ENCODE measurements at places on chromosomes 4 and X. TPM values are rescaled to one million over a fixed set of nuclear protein-coding genes. Genes with fewer than 3 reads are reported as not detected.
A peak's percentile ranks its signal among the peaks of the same experiment; 100 is the strongest.

DNA sequence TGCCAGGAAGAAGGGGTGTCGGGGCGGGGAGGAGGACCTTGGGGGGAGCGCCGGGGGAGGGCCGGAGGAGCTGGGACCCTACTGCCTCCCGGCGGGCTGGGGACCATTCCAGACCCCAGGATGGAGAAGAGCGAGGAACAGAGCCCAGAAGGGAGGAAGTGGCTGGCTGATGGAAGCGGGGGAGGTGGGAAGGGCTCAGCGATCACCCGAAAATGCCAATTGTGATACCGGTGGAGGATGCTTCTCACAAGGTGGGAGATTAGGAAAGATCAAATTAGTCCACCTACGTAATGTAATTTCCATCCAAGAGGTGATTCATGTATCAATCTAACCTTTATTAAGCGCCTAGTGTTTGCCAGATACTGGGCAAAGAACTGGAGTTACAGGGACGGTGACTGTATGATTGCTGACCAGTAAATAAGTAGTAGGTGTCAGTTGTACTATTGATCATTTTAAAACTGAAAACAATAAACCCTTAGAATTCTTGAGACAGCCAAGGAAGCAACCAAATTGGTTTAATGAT lies 452 bp upstream of the RAI2 start:
- no peaks in the 10 kb centered on the region for H3K4me1 ChIP-seq
- no peak for DNase-seq
- H3K4me3 ChIP-seq: peak overlapping the region; percentile 69
- no peaks in the 10 kb centered on the region for H3K27me3 ChIP-seq

- H3K27me3 ChIP-seq: no peaks in the 10 kb centered on the region
- no peak overlapping the region for H3K4me3 ChIP-seq
- no peaks in the 10 kb centered on the region for H3K4me1 ChIP-seq
- no peak for DNase-seq
These were observed 28.2 kb upstream of the HUWE1 start for GRCh38 chrX:53714580-53715345.

GRCh38 chrX:85506871-85507270 lies 127.4 kb upstream of the POF1B start:
- no peaks in the 10 kb centered on the region for H3K36me3 ChIP-seq
- no peaks in the 10 kb centered on the region for H3K4me1 ChIP-seq
- no peak for DNase-seq
- H3K27me3 ChIP-seq: no peaks in the 10 kb centered on the region

GRCh38 chrX:15293451-15293850 lies 22.0 kb downstream of the ASB11 start:
- H3K27me3 ChIP-seq: no peaks in the 10 kb centered on the region
- H3K27ac ChIP-seq: no peak overlapping the region
- no peak overlapping the region for H3K4me3 ChIP-seq
- no peaks in the 10 kb centered on the region for H3K4me1 ChIP-seq

Gene SYP
- total RNA-seq: 3.2 TPM

DNA sequence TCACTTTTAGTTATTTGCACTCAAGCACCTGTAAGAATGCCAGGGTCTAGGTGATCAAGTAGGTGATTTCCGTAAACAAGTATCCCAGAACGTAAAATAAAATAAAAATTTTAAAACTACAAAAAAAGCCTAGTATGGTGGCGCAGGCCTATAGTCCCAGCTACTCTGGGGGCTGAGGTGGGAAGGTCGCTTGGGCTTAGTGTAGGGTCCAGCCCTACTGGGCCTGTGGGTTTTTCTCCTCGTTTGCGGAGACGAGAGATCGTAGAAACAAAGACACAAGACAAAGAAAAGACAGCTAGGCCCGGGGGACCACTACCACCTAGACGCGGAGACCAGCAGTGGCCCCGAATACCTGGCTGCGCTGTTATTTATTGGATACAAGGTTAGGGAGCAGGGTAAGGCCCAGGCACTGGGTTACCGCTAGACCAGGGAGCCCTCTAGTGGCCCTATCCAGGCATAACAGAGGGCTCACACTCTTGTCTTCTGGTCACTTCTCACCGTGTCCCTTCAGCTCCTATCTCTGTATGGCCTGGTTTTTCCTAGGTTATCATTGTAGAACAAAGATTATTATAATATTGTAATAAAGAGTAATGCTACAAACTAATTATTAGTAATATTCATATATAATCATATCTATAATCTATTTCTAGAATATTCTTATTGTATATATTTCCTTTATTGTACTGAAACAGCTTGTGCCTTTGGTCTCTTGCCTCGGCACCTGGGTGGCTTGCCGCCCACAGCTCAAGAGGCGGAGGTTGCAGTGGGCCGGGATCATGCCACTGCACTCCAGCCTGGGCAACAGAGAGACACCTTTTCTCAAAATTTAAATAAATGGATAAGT lies 38.4 kb downstream of the SAGE1 start:
- no peak overlapping the region for H3K4me3 ChIP-seq
- no peak overlapping the region for H3K27ac ChIP-seq
- H3K27me3 ChIP-seq: no peaks in the 10 kb centered on the region
- H3K4me1 ChIP-seq: no peaks in the 10 kb centered on the region

Gene COPS4
- total RNA-seq: 40.3 TPM

Gene MAGEA4
- total RNA-seq: not detected

- no peak for DNase-seq
- H3K36me3 ChIP-seq: no peaks in the 10 kb centered on the region
- H3K4me3 ChIP-seq: no peak overlapping the region
- no peak overlapping the region for H3K27ac ChIP-seq
These were observed 592.4 kb downstream of the ACTRT1 start for GRCh38 chrX:127459790-127460189.

Gene SCLT1
- 9.5 TPM for total RNA-seq

Gene IRS4
- not detected for total RNA-seq

Gene RBM46
- total RNA-seq: not detected

Gene XG
- total RNA-seq: 18.1 TPM

Gene PAGE2
- total RNA-seq: not detected

- no peaks in the 10 kb centered on the region for H3K4me1 ChIP-seq
- no peaks in the 10 kb centered on the region for H3K36me3 ChIP-seq
- DNase-seq: no peak
- no peak overlapping the region for H3K4me3 ChIP-seq
These were observed 57.3 kb upstream of the PRSS12 start for GRCh38 chr4:118410138-118410537.

Gene CPLX1
- 0.85 TPM for total RNA-seq

Gene PDGFRA
- total RNA-seq: 268 TPM

Gene TRIM75
- not detected for total RNA-seq

DNA sequence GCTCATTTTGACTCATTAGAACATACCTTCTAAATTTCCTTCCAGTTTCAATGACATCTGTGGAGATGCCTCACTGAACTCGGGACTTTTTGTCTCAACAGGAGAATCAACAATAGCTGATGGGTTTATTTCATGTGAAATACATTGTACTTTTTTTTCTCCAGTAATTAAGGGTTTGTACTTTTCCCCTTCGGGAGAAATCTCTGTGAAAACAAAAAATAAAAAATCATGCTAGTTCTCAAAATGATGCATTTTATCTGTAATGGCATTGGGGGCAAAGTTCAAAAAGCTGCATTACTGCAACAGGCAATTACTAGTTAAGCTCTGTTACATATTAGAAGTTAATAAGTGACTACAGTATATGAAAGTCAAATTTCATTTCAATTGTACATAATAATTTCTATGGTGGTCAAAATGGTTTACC lies 167.3 kb upstream of the SH3RF1 start:
- DNase-seq: no peak
- H3K27ac ChIP-seq: no peak overlapping the region
- peaks cover 21% of the 10 kb centered on the region for H3K4me1 ChIP-seq

- H3K36me3 ChIP-seq: no peaks in the 10 kb centered on the region
- H3K4me3 ChIP-seq: no peak overlapping the region
- no peak for DNase-seq
- no peak overlapping the region for H3K27ac ChIP-seq
- H3K4me1 ChIP-seq: no peaks in the 10 kb centered on the region
- H3K27me3 ChIP-seq: no peaks in the 10 kb centered on the region
These were observed 53.9 kb upstream of the ATP8A1 start for GRCh38 chr4:42710761-42711160.

DNA sequence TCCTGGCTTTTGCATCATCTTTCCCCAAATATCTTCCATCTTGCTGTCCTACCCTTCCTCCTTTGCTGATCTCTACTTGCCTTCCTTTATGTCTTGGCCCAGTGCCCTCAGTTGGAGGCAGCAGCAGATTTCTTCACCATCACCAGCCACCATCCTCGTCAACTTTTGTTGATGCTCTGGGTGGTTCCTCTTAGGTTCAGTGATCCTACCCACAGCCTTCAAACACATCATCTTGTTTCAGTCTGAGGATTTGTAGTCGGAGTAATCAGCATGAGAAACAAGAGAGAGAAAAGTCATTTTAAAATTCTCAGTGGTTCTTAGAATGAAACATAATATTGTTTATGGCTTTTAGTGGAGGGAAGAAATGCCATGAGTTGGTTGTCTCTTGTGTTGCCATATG lies 65.8 kb downstream of the FTHL17 start:
- no peaks in the 10 kb centered on the region for H3K27me3 ChIP-seq
- DNase-seq: no peak
- no peak overlapping the region for H3K27ac ChIP-seq
- H3K4me3 ChIP-seq: no peak overlapping the region

Gene TLR8
- total RNA-seq: 6.1 TPM

Gene USP17L12
- not detected for total RNA-seq

DNA sequence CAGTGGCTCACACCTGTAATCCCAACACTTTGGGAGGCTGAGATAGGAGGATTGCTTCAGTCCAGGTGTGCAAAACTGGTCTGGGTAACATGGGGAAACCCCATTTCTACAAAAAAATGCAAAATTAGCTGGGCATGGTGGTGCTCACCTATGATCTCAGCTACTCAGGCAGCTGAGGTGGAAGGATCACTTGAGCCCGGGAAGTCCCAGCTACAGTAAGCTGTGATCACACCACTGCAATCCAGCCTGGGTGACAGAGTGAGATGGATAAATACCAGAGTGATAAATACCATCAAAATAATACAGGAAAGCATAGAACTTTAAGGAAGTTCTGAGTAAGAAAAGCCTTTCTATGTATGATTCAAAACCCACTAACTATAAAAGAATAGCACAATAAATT lies 52.8 kb downstream of the LRBA start:
- DNase-seq: no peak
- peaks cover 16% of the 10 kb centered on the region for H3K4me1 ChIP-seq
- H3K36me3 ChIP-seq: no peaks in the 10 kb centered on the region
- no peak overlapping the region for H3K27ac ChIP-seq
- no peaks in the 10 kb centered on the region for H3K27me3 ChIP-seq
- H3K4me3 ChIP-seq: no peak overlapping the region

DNA sequence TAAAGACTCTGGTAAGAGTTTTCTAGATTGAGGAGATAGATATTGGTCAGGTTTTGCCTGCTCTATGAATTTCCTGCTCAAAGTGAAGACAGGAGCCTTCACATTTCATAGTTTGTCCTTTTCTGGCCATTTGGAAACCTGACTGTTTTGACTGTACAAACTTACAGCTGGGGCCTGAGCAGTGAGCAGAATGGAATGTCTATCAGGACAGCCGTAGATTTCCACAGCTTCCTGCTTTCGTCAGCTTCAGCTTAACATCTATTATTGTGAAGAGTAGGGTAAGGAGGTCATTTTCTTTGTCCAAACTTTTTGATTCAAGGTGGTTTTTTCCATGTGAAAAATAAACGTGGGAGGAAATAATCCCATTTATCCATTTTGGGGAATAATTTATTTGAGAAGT lies 124.3 kb upstream of the DIPK2B start:
- no peak overlapping the region for H3K4me3 ChIP-seq
- no peaks in the 10 kb centered on the region for H3K36me3 ChIP-seq
- H3K27me3 ChIP-seq: no peaks in the 10 kb centered on the region
- DNase-seq: no peak
- no peak overlapping the region for H3K27ac ChIP-seq

Gene ELF4
- 16.9 TPM for total RNA-seq

GRCh38 chr4:3442959-3443749 lies 1.4 kb downstream of the HGFAC start:
- H3K4me1 ChIP-seq: no peaks in the 10 kb centered on the region
- no peak overlapping the region for H3K27ac ChIP-seq
- no peaks in the 10 kb centered on the region for H3K27me3 ChIP-seq
- DNase-seq: no peak
- H3K36me3 ChIP-seq: no peaks in the 10 kb centered on the region

DNA sequence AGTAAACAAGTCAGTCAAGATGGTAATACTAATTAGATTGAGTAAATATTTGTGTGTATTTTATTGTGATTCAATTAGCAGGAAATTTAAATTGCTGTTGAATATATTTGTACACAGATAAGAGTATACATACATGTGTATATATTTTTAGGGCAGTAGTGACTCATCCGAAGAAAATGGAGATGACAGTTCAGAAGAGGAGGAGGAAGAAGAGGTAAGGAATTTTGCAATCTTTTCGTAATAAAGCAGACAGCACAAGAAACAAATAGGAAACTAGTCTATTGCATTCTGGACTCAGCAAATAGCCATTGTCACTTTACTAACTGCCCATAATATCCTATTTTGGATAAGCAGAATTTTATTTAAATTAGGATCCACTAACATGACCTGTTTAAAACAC lies 6.6 kb downstream of the IBSP start:
- H3K36me3 ChIP-seq: no peaks in the 10 kb centered on the region
- no peaks in the 10 kb centered on the region for H3K4me1 ChIP-seq
- no peaks in the 10 kb centered on the region for H3K27me3 ChIP-seq

DNA sequence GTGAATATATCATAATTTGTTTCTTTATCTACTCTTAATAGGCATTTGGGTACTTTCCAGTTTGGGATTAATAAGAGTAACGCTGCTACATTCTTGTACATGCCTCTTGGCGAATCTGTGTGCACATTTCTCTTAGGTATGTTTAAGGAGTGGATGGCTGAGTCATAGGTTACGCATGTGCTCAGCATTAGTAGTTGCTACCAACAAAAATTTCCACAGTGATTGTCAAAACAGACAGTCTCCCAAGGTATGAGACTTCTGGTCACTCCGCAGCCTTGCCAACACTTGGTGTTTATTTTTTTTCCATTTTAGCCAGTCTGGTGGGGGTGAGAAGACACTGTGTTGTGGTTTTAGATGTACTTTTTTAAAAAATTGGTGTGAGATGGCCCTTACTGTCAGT lies 44.6 kb downstream of the FGFBP1 start:
- H3K4me3 ChIP-seq: no peak overlapping the region
- no peaks in the 10 kb centered on the region for H3K36me3 ChIP-seq
- no peak for DNase-seq

Gene SYTL4
- total RNA-seq: 13.1 TPM

DNA sequence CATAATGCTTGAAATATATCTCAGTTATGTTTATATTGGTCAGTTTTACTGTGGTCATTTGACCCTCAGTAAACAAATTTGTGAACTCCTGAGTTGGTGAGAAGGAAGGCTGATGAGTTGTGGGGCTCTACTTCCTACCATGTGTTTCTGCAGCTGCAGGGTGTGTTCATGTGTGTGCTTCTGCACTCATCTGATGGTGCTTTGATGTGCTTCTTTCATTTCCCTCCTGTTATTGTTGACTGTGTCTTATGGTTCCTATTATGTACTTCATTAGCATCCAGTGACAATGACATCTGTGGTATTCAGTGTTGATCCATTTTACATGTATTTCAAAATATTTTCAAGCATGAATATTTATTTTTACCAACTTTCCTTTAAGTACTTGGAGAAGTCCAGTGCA lies 46.5 kb downstream of the XAGE2 start:
- no peaks in the 10 kb centered on the region for H3K4me1 ChIP-seq
- no peak overlapping the region for H3K27ac ChIP-seq
- no peaks in the 10 kb centered on the region for H3K27me3 ChIP-seq
- H3K4me3 ChIP-seq: no peak overlapping the region
- no peaks in the 10 kb centered on the region for H3K36me3 ChIP-seq
